SK-N-DZ (cell line): ENCODE measurements at places on chromosomes 1 and 21.

DNA sequence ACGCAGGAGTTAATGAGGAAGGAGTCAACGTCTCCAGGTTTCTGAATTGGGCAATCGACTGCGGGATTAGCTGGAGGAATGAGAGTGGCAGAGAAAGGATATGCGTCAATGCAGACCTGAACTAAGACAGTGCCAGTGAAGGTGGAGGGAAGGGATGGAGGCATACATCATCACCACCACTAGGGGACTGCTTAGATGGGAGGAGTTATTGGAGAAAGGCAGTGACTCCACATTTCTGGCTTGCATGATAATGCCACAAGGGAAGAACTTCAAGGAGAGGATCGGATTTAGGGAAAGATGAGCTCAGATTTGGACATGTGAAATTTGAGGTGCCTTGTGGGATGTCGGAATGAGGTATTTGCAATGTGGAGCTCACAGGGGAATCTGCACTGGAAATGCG lies 17.5 kb downstream of the VASH2 start:
- DNase-seq = peak; percentile 23

DNA sequence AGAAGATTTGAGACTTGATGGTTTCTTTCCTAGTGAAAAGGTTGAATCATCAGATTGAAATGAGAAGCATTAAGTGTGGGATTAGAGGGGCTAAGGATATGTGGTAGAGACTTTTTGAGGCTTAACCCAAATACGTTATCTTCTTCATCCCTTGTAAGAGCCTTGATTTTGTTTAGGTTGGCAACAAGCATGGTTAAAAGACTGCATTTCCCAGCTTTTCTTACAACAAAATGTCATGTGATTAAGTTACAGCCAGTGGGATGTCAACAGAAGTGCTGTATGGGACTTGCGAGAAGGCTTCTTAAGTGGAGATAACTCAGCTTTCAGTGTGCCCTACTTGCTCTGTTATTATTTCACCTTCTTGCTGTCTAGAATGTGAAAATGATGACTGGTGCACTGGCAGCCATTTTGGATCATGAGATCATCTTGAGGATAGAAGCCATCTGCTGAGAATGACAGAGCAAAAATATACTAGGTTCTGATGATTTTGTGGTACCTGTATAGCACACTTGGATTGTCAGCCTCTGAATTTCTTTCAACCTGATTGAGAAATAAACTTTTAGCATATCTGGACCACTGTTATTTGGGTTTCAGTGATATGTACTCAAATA lies 41.3 kb upstream of the GNG12 start:
- DNase-seq = no peak

GRCh38 chr1:18643154-18644012 lies 12.7 kb downstream of the PAX7 start:
- peak; percentile 51 for DNase-seq

DNA sequence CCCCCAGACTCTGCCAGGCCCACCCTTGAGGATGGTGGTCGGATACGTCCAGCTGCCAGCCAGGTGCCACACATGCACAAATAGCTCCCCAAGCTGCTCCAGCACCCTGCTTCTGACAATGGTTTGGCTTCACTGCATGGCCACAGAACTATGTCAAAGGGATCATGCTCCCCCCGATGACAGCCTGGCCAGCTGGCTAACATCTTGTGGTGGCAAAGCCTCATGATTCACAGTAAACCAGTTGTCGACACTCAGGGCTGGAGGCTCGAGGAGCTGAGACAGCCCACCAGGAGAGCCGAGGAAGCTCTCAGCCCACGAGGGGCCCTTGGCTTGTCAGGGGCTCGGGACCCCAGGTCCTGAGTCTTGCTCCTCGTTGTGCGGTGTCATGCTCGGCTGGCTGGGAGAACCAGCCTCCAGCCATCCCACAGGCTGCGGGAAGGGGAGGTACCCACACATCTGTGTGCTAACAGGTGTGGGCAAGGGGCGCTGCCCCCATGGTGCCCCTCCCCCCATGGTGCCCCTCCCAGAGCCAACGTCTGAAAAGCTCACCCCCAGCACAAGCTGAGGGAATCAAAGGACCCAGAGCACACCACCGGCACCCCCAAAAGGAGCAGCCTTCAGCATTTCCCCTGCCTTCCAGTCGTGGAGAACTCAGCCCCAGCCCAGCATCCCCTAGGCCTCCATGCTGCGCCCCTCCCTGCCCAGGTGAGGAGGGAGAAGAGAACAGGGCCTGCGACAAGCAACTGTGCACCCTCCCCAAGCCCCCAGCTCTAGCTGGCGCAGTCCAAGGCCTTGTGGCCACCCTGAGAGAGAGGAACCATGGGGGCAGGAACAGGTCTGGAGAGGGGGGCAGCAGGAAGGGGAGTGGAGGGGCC lies 41.2 kb downstream of the KIF21B start:
- DNase-seq = peak; percentile 27

DNA sequence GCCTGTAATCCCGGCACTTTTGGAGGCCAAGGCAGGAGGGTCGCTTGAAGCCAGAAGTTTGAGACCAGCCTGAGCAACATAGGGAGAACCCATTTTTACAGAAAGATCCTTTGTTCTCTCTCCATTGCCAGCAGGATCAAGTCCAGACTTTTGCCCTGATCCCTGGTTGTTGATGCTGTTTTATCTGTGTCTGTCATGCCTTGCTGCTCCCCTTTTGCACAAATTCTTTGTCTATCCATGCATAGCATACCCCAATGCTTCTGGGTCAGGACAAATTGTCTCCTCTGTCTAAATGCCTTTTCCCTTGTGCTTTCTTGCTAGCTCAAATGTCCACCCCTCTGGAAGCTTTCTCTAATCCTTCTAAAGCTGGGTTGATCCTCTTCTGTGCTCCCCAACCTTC lies 25.3 kb upstream of the FAAH start:
- no peak for DNase-seq

GRCh38 chr1:158728510-158729225 lies 8.1 kb upstream of the OR6K3 start:
- DNase-seq = no peak

DNA sequence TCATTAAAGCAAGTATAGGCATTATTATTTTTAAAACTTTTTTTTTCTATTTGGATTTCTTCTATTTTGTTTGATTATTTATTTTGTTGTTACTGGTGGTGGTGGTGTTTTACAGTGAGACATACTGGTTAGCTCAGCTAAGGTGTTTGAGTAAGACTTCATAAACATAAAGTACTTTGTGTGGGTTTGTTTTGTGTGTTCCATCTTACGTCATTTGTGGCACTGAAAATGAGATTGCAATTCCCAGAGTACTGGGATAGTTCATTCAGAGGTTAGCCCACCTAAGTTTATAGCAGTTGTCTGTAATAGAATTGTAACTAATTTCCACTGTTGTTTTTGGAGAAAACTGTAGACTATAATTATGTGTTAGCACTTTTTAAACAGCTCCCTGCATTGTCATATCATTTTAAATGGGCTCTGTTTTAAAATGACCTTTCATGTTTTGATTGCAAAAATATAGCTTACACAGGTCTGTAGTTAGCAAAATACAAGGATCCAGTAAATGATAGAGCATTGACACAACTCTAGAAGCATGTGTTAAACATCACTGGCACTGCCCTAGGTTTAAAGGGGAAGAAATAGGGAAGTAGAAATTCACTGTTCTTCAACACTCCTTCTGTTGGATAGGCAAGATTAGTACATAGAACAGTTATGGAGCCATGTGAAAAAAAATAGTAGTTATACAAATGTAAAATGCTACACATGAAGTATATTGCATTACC lies 171.7 kb downstream of the NFIA start:
- DNase-seq = no peak

- DNase-seq = no peak
These were observed 41.1 kb upstream of the RUNX3 start for GRCh38 chr1:24970926-24971875.

DNA sequence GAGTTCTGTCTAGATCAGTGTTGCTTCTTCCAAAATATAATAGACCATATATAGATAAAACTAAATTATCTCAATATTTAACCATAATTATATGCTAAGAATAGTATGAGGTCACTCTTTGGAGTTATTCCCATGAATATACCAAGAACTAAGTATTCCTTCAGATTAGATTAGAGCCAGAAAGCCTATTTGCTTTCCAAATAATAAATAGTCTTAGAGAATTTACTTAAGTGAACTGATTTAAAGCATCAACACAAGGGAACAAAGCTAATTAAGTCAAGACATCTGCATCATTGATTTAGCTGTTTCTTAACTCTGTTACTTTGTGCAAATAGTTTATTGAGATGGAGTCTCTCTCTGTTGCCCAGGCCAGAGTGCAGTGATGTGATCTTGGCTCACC lies 35.7 kb downstream of the FNBP1L start:
- no peak for DNase-seq

DNA sequence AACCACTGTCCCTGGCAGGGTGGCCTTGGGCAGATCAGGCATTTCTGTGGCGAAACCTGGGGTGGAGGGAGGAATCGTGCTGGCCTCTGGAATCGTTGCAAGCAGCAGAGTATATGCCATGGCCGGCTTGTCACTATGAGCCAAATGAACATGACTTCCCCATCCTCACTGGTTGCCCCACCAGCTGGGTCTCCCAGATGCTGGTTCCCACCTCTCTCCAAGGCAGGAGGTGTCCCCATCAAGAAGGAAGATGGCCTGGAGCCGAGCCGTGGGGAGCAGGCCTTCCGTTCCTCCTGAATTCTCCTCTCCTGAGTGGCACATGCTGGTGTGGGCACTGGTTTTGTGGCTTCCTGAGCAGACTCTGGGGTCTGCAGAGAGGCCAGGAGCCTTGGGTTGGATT lies 60.2 kb upstream of the ACTRT2 start:
- no peak for DNase-seq

- DNase-seq = no peak
These were observed 176.2 kb downstream of the IGSF21 start for GRCh38 chr1:18283601-18284385.

GRCh38 chr1:5742801-5743200 lies 249.4 kb downstream of the NPHP4 start:
- DNase-seq = no peak

DNA sequence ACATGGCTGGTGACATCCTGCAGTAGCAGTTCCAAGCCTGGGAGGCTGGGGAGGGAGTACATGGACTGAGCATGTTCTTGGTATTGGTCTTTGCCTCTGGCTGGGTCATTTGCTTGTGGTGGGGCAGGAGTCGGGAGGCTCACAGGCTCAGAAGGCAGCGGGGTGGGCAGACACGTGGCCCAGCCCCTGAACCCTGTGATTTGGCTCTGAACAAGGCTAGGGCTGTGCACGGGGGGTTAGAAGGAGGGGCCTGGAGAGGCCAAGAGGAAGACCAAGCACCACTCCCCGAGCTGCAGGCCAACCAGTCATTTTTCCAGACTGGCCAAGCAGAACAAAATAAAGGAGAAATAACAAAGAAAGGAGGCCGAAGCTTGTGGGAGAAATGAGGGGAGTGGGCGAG lies 9.7 kb upstream of the PRELP start:
- no peak for DNase-seq

DNA sequence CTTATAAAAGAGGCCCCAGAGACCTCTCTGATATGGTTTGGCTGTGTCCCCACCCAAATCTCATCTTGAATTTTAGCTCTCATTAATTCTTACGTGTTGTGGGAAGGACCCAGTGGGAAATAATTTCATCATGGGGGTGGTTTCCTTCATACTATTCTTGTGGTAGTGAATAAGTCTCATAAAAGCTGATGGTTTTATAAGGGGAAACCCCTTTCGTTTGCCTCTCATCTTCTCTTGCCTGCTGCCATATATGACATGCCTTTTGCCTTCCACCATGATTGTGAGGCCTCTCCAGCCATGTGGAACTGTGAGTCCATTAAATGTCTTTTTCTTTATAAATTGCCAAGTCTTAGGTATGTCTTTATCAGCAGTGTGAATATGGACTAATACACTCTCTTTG lies 22.5 kb upstream of the NEK7 start:
- no peak for DNase-seq

DNA sequence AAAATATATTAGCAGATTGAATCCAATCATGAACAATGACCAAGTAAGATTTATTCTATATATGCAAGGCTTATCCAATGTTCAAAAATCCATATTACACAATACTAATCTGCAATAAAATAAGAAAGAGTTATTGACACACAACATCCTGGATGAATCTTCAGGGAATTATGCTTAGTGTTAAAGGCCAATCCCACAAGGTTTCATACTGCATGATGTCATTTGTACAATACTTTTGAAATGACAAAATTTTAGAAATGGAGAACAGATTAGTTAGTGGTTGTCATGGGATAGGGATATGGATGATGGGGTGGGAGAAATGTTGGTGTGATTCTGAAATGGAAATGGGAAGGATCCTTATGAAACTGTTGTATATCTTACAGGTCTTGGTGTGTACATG lies 425.7 kb downstream of the SIPA1L2 start:
- no peak for DNase-seq

DNA sequence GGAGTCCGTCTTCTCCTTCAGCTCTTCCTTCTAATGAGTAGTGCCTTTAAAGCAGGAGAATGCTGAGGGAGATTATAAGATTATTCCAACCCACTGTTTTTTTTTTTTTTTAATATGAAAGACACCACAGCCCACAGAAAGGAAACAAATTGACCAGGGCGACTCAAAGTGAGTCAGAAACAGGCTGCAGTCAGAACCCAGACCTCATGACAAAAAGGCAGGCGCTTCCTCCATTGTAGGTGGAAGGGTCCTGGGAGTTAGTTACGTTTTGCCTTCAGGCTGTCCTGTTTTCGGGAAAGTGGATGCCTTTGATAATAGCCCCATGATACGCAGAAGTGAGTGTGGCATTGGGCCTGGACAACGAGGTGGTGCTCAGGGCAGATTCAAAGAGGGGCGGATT lies 21.0 kb downstream of the PLXNA2 start:
- no peak for DNase-seq

DNA sequence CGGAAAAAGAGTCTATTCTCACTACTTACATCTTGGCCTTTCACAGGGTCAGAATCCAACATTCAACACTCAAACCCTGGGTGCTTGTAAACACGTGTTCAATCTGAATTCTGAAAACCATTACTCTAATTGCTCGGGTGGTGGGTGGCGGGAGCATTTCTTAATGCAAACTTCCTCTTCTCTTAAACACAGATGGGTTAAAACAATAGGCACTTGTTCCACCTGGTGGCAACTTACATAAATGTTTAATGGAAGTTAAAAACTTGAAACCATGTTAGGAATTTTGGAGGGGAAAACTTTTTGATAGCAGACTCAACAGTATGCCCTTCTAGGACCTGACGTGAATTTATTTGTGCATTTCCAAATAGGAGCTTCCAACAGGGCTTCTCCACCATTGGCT lies 23.4 kb upstream of the TDRD10 start:
- no peak for DNase-seq

GRCh38 chr1:11648732-11649158 lies 5.5 kb downstream of the FBXO2 start:
- DNase-seq = no peak

- DNase-seq = no peak
These were observed 1.7 kb upstream of the CLDN14 start for GRCh38 chr21:36481639-36482038.

DNA sequence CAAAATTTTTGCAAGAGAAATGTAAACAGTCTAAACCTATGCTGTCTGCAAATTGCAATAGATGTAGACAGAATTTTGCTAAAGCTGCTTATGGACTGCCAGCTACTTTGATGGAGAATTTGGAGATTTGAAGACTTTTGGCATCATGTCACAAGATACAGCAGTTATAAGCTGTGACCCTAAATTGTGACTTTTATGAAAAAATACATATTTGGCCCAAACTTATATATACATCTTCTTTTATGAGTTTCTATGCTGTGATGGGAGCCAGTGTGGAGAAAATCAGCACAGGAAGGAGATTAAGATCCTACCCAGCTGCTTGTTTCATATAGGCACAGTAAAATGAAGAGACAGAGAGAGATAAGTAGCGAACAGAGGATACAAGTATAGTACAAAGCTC lies 1595.4 kb downstream of the PLA2G4A start:
- DNase-seq = no peak
